Fibroblast of upper back skin (primary cell): ENCODE measurements at places on chromosomes 6 and 20.

DNA sequence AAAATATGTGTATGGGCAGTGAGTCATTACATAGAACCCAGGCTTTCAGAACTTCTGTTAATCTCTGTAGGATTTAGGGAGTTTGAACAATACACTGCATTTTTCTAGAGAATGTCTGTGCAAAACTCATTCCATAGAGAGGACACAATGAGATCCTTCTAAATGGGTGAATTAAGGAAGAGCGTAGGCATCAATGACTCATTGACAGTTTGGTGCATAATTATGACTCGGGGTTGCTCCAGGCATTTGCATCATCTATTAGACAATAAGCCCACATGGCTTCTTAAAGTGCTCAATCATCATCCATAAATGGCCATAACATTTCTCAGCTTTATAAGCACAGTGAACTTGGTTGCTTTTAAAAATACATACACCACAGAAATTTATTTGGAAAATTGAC, 625.5 kb downstream of the CDH26 start:
- peak; percentile 53 for DNase-seq

DNA sequence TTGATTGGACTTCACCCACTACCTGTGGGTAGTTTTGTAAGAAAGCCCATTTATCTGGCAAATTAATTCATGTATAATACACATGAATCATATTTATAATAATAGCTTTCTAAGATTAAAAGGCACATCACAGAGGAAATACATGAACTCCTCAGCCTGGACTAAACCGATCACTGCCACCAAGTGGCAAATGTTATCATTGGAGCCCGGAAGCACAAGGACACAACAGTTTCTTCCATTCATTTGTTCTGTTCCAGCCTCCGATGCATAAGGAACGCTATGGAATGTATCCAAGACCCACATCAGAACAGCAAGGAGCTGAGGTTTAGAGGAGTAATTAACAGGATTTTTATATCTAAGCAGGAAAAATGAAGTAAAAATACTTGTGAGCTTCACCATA, 13.9 kb upstream of the IPCEF1 start:
- DNase-seq: peak; percentile 50

- no peak for DNase-seq
These were observed 22.5 kb upstream of the TAGAP start for GRCh38 chr6:159067334-159067733.

GRCh38 chr20:60631585-60632287, 620.3 kb upstream of the CDH4 start:
- no peak for DNase-seq

GRCh38 chr6:3322366-3322890, 63.7 kb downstream of the PSMG4 start:
- no peak for DNase-seq

GRCh38 chr6:11632795-11633511, 95.4 kb downstream of the TMEM170B start:
- peak; percentile 64 for DNase-seq

- DNase-seq: no peak
These were observed 130.9 kb downstream of the QKI start for GRCh38 chr6:163545370-163545769.

GRCh38 chr6:132937466-132937906, 123.1 kb downstream of the RPS12 start:
- DNase-seq: peak; percentile 37

DNA sequence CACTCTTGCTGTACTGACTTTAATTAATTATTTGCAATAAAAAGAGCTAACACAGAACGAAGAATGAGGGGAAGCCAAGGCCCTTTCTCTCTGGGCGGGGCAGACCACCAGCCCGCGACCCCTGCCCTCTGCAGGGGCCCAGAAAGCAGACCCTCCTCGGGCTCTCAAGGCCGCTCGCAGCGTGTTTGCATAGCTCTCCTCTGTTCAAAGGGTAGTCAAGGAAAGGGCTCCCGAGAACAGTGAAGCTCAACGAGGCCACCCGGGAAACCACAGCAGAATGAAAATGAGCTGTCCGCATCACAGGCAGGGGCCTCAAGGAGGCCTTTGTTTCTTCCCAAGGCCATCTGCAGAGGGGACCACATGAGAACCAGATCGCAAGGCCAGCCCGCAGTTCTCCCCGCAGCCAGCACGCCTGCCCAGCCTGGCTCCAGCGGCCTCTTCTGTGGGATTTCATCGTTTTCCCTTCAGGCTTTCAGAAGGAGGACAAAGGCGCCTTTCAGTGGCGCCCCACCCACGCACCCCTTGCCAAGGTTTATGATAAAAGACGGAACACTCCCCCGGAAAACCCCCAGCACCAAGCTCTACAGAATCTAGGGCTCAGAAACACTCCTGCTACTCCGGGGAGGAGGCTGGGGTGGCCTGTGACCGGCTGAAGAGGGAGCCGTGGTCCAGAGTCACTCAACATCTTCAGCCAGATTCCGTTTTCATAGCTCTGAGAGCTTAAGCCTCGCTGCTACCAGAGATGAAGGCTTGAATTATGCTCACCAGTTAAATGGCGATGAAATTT, 25.3 kb downstream of the ACSS1 start:
- no peak for DNase-seq

- DNase-seq: no peak
These were observed 102.2 kb downstream of the SYCP2 start for GRCh38 chr20:59831024-59831915.

GRCh38 chr6:36850021-36850420, 10.8 kb upstream of the CPNE5 start:
- DNase-seq: no peak

DNA sequence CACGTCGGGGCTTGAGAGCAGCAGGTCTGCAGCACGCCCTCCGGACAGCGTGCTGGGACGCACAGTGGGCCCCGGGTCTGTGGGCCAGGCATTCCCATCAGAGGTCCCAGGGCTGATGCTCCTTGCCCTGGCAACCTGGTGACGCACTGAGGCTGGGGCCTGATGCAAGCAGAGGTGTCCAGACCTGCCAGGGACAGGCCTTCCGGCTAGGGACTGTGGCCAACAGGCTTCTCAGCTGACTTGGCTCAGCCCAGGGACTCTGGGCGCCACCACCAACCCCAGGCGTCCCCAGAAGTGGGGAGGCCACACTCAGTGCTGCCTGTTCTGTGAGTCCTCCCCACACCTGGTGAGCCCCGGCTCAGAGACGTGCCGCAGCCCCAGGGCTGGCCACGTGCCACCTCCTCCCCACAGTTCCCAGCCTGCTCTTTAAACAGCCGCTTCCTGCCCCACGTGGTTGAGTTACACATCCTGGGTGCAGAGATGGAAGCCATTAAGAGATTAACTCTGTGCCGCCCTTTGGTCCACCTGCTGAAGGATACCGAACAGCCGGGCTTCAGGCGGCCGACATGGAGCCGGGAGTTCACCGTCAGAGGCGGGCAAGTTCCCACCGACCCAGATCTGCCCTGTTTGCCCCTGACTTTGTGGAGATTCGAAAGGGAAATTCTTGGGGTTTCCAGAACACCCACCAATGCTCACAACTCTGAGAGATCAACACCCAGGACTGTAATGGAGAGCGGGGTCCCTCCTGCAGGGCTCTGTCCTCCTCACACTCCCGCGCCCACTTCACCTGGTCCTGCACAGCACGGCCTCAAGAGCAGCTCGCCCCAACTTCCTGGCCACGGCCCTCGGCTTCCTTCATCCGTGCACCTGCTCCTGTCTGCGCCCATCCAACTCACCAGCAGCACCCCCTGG, 37.6 kb upstream of the ZBP1 start:
- no peak for DNase-seq

- DNase-seq: peak; percentile 77
These were observed 34.8 kb downstream of the ELOVL2 start for GRCh38 chr6:11009353-11009752.

DNA sequence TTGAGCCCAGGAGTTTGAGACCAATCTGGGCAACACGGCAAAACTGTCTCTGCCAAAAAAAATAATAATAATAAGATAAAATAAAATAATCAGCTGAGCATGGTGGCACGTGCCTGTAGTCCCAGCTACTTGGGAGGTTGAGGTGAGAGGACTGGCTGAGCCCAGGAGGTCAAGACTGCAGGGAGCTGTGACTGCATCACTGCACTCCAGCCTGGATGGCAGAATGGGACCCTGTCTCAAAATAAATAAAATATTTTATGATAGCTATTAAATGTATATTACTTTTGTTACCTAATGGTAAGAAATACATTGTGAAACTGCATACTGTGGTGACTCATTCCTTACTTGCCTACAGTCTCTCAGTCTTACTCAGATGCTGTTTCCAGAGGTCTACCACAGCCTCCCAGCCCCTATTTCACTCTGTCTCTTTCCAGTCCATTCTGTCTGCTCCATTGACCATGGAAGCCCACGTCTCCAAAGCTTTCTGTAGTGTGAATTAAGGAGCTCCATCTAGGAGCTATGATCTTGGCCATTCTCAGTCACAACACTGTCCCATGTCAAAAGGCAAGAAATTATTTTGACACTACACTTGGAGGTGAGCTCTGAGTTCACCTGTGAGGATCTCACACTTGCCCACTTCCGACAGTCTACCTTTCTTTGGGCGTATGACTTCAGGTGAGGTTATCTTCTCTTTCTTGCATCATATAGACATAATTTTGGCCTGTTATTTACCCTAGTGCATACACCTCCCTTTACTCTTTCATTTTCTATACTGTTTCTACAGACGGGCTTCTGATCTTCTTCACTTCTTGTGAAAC, 22.4 kb upstream of the SNX9 start:
- DNase-seq: peak; percentile 74

DNA sequence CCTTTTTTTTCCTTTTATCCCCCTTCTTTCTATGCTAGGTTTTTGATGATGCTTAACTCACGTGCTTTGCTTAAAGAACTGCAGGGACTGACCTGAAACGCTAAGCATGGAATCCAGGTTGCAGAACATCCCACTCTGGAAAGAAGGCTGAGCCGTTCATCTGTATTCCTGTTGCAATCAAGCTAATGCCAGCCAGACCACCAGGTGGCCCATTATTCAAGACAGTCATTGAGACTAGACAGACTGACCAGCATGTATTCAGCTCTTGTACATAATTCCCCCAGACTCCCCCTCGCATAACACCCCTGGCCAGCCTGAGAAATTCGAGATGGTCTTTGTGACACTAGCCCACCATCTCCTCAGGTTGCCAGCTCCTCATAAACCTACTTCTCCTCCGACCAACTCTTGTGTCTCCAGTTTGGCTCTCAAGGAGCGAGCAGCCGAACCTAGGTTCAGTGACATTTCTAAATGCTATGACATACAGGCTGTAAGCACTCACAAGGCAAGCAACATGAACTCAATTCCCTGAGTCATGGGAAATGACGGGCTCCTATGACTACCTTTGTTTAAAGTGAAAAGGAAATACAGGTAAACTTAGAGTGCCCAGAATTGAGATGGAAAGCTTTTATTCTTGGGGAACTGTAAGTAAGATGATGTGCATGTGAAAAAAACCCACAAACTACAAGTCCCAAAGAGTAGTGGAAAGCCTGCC, 309.3 kb upstream of the CDYL start:
- no peak for DNase-seq

GRCh38 chr6:14754751-14755513, 490.9 kb upstream of the JARID2 start:
- DNase-seq: no peak

- DNase-seq: no peak
These were observed 50.2 kb downstream of the NCOA3 start for GRCh38 chr20:47551841-47552240.

DNA sequence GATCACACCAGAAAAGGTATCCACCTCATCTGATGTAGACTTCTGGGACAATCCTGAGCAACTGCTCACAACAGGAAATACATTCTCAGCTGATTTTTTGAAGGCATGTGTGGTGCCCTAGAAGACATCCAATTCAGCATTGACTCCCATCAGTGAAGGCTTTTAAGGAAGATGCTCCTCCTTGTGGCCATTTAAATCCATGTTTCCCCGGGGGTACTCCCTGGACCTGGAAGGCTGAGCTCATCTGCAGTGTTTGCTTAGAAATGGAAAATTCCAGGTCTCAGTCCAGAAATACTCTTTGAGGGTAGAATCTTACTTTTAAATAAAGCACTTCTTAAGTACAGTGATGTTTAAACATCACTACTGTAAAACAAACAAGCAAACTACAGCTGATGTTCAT, 195.5 kb upstream of the PDE10A start:
- DNase-seq: no peak

DNA sequence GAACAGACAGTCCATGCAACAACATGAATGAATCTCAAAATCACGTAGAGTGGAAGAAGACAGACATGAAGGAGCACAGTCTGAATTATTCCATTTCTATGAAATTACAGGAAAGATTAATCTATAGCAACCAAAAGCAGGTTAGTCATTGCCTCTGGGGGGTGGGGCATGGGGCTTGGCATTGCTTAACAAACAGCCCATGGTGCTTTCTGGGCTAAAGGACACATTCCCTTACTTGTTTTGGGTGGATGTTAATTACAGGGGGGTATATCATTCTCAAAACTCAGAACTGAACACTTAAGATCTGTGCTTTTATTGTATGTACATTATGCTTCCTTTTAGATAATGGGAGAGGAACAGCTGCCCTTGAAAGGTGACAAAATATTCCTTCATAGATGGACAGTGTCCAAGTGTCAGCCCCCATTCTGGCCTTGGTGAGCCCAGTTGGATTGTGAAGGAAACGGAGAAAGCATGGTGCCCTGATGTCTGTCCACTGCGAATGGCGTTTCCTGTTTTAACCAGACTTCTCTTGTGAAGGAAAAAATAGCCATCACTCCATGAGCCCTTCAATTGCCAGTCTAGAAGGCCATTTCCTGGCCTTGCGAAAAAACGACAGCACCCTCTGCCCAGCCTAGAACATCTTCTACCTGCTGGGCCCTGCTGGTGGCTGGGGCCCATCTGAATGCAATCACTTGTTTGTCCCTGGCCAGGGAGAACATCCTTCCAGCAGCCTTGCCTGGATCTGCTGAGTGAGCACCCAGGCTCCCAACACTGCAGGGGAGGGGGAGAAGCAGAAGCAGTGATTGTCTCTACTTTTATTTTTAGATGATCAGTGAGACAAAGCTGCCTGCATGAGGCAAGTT, 179.7 kb downstream of the BCAS1 start:
- no peak for DNase-seq

DNA sequence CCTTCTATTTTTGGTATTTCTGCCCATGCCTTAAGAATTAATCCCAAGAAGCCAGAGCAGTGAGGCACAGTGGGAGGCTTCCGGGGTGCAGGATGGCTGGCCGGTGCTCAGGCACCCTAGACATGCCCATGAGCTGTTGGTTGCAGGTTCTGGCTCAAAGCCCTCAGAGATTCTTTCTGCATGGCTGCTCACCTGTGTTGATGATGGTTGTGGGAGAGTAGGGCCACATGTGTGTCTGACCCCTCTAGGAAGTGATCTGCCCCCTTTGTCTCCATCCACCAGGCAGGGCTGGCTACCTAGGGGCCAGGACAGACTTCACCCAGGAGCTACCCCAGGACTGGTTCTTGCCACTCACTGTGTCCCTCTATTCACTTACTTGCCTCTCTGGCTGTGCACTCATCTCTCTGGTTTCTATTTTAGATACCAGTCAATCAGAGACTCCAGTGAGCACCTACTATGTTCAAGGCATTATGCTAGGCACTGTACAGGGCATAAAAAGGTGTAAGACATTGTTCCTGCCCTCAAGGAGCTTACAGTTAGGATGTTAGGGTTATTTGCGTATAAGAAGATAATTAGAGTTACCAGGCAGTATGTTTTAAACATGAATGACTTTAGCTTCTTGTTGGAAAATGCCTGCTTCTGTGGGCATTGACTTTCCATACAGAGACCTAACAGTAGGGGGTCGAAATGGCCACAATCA, 16.8 kb downstream of the CD83 start:
- DNase-seq: no peak
